ENCODE measurements at places on chromosomes 3 and 15.

GRCh38 chr3:173467501-173467900 is 70.0 kb downstream of the NLGN1 start:
- no peak for DNase-seq

DNA sequence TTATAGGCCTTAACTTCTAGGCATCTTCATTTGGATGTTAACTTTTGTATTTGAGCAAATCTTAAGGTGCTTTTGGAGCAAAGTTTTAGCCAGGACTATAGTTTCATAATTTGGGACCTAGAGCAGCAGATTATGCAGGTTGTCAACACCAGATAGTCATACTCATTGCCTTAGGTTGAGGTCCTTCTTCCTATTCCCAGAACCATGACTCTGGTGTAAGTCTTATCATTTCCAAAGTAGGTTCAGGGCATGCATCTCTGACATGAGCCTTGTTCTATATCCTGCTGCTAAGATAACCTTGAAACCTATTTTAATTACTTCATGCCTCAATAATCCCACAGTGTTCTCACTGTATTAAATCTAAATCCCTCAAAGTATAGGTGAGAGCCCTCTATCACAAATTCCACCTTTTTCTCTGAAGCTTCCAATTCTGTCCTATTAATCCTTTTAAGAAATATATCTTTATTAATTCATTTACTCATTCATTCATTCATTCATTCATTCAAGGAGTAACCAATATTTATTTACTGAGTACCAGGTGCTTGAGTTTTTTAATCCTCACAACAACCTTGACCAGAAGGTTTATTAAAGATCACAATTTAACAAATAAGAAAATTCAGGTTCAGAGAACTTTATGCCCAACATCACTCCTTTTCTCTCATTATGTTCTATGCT is 2.7 kb upstream of the FNDC3B start:
- no peak for DNase-seq

- DNase-seq, result no peak
Measured at GRCh38 chr3:16137977-16138376, 36.5 kb upstream of the GALNT15 start.

DNA sequence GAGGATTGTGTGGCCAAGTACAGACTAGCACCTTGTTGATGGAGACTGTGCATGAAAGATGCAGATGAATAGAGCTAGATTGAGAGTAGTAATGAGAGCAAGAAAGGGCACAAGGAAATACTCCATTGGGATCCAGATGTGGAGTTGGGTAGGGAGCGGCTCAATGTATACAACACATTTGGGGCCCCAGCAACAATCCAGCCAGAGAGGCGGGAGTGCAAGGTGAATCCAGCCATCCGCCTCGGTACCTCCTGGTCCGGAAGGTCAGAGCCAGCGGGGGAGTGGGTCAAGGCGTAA is 9.0 kb downstream of the ISL2 start:
- no peak for DNase-seq

- no peak for DNase-seq
Measured at GRCh38 chr3:141116721-141117120, 65.6 kb downstream of the SPSB4 start.

DNA sequence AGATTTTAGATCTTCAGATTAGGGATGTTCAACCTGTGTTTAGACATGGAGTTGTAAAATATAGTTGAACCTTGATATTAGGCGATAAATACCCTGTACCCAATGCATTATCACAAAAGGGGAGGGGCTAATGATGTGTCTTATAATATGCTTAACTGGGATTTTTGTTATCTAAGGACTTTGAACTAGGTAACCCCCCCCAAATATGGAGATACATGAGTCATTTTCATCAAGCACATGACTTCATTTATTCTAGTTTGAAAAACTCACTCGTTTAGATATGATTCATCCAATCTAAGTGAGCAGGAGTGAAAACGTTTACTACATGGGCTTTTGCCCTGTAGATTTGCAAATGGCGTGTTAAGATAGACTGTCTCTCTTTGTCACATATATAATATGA is 212.4 kb downstream of the IL5RA start:
- DNase-seq, result no peak

DNA sequence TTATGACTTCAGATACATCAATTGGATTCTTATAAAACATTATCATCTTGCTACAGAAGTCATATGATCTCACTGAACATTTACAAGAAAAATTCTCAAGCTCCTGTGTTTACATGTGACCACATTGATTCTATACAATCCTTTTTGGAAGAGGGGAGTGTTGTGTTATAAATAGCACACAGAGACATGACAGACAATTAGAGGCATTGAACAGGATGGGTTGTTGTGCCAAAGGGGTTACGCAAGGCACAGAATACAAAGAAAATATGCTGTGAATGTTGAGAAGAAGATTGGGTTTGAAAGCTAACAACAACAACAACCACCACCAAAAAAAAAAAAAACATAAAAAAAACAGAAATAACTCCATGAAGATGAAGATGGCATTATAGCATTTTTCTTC is 32.5 kb upstream of the TBL1XR1 start:
- DNase-seq, result peak; percentile 3

- no peak for DNase-seq
Measured at GRCh38 chr3:73214846-73215245, 153.4 kb downstream of the EBLN2 start.

GRCh38 chr3:3538451-3538850 is 260.8 kb upstream of the LRRN1 start:
- DNase-seq, result no peak

- no peak for DNase-seq
Measured at GRCh38 chr3:123105201-123106189, 38.7 kb downstream of the PDIA5 start.

DNA sequence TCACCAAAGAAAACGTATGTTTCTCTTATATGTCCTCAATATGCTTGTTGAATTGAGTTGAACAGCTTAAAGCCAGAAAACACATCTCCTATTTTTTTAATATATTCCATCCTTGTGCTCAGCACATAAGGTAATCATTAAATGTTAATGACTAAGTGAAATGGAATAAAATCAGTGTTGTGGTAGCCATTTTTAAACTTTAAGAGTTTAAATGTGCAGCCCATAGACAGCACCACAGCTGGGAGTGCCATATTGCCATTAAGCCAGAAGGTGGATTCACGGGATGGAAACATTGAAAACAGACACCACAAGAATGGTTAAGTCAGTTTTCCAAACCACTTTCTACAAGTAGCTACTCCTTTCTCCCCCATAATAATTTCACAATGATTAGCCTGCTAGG is 76.8 kb upstream of the C15orf61 start:
- no peak for DNase-seq

GRCh38 chr3:143132246-143132980 is 12.8 kb downstream of the CHST2 start:
- DNase-seq, result no peak

- no peak for DNase-seq
Measured at GRCh38 chr15:57575363-57575762, 16.3 kb upstream of the MYZAP start.

Measured in midbrain (tissue), 1 donor.